SHP77 treated with DMSO at 0.1 percent for 48 hours (cell line): ENCODE measurements at places on chromosomes 7 and 10.

GRCh38 chr7:105988276-105988675 lies 25.2 kb downstream of the CDHR3 start:
- no peak for DNase-seq

DNA sequence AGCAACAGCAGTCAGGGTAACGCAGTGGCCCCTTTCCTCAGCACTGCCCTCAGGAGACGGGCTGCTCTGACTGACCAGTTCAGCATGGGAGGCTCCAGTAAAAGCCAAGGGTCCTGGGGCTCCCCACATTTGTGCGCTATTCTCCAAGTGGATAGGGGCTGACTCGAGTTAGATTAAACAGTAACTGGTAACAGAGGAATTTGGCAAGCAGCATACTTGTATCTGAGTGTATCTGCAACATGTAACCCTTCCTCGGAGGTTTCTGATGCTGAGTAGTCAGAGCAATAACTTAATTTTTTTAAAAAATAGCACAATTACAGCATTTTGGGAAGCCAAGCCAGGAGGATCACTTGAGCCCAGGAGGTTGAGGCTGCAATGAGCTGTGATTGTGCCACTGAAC lies 22.8 kb downstream of the SORBS1 start:
- no peak for DNase-seq

DNA sequence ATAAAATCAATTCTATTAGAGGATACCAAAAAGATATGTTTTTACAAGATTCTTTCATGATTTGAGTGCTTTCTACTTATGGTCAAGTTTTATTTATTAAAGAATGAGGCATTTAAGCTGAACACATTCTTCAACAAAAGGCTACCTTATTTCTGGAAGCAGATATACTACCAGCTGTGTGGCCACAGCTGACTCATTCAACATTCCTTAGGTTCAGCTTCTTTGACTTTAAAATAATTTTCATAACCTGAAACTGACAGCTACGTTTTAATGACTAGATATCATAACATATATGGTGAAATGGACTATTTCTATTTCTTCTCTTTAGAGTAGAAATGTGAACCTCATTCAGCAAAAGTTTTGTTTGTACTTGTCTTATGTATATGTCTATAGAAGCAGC lies 414.2 kb upstream of the SEMA3C start:
- no peak for DNase-seq

DNA sequence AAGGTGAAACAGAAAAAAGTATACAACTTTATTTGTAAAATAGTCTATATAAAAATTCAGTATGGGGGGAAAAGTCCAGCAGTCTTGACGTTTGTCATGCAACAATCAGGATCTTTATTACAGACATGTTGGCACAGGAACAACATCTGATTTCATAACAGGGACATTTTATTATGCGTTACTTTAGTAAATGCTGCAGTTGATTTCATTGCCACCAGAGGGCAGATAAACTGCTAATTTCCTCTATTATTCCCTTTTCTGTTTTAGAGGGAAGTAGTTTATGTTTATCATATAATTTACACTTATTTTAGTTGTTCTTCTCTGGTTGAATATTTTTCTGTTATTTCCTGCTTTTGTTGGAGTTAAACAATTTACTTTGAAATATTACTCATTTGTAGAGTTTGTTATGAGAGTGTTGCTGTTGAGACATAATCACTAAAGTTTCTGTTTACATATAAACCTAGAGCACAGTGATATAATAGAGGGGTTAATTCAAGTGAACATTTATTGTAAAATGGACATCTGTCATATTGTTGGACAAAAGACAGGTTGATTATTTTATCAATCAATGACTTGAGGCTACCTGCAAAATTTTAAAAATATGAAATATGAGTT lies 3.3 kb downstream of the PLXDC2 start:
- DNase-seq: peak; percentile 11

- DNase-seq: no peak
Observed at GRCh38 chr7:7251742-7252141, 69.4 kb downstream of the C1GALT1 start.

GRCh38 chr10:118151461-118151860 lies 104.7 kb upstream of the RAB11FIP2 start:
- DNase-seq: no peak

DNA sequence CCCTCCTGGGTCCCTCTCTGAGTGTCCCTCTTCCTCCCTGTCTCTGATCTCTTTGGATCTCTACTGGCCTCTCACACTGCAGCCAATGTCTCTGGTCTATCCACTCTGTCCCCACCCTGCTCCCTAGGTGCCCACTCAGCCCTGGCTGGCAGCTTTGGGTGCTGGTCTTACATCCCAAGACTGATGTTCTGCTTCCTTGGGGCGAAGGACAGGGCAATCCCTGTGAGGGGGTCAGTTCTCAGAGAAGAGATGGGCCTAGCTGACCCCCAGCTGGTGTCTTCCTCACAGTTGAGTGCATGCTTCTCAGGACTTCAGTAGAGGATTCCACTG lies 51.7 kb upstream of the CAMK2B start:
- DNase-seq: no peak

DNA sequence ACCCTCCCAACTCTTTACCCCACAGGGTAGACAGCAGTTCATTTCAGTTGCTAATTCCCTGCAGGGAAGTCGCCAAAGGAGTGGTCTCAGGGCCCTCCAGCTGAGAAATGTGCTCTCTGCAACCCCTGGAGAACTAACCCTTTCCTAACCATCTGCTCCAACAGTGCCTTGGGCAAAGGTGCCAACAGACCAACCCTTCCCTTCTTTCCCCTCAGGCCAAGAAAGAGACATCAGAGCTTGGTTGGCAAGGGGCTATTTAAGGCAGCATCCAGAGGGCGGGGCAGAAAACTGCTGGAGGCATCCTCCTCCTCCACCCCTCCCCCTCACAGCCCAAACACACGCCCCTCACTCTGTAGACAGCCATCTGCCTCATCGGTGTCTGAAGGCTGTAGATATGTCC lies 1.7 kb downstream of the SORBS1 start:
- no peak for DNase-seq

DNA sequence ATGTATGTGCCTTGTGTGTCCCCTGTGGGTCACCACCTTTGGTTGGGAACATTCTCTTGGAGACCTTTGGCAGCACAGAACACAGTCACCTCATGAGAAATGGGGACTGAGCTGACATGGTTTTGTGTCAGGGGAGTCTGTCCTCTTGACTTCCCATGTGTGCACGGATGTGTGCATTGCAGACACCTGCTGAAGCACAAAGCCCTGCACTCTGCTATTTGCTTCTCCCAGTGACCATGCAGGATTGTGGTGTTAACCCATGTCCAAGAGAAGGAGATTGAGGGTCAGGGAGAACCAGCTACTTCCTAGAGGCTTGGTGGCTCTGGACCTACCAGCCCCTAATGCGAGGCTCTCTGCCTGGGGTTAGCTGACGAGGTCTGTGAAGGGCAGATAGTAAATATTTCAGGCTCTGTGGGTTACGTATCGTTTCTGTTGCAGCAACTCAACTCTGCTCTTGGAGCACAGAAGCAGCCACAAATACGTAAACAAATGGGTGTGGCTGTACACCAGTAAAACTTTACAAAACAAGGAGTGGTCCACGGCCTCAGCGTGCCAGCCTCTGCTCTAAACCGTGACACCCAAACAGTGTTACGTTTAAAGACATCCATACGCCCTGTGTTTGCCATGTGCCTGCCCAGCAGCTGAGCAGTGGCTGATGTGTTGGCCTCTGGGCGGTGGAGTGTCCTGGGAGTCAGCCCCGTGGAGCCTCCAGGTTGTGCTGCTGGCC lies 51.7 kb downstream of the ADCY1 start:
- DNase-seq: no peak

- DNase-seq: no peak
Observed at GRCh38 chr7:25622695-25623094, 394.4 kb upstream of the NPVF start.
